ENCODE measurements at places on chromosomes 7 and 10.

DNA sequence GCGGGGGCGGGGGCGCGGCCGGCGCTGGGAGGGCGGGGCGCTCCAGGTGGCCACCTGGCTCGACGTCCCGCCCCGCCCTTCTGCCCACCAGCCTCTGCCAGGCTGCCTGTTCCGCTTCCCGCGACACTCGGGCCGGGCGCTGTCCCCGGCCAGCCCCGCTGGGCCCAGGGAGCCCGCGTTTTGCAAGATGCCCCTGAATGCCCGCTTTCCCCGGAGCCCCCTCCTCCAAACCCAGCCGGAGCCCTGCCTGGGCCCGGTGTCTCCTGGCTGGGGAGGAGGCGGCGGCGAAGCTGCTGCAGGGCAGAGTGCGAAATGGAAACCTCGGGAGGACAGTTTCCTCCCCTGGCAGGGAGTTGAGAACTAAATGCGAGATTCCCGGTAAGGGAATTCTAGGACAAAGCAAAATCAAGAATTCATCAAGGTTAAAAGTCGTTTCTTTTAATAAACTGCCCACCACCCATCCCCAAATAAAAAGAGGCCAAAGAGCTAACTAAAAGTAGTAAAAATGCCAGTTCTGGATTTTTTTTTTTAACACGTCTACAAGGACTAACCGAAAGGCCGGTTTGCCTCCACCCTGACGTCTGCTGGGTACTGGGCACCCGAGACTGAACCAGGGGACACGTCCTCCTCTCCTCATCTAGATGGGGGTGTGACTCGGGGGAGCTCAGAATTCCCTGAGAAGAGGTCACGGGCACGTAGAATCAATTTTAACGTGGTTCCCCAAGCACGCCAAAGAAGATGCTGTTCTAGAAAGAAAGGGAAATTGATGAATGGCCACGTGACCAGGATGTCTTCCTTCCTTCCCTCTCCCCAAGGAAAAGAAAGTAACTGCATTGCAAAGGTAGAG is 200.4 kb upstream of the NFE2L3 start:
- no peak for DNase-seq

DNA sequence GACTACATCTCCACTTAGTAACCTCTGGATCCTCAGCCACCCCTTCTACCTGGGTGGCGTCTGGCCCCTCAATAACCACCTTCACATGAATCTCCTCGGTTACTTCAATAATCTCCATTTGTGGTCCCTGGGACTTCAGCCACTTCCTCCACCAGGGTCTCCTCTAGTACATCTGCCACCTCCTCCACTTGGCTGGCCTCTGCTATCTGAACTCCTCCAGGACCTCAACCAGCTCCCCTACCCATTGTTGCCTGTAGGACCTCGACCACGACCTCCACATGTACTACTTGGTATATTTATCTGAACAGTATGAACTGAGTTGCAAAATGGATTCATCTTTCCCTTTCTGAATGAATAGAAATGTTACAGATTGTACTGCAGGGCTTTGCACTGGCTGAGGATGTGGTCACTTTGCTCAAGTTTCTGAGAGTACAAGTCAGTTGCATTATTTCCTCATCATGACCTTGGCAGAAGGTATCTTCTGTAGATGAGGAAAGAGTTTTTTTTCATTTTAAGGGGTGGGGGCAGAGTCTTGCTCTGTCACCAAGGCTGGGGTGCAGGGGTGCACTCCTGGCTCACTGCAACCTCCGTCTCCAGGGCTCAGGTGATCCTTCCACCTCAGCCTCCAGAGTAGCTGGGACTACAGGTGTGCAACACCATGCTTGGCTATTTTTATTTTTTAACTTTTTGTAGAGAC is 36.0 kb downstream of the MAT1A start:
- no peak for DNase-seq

DNA sequence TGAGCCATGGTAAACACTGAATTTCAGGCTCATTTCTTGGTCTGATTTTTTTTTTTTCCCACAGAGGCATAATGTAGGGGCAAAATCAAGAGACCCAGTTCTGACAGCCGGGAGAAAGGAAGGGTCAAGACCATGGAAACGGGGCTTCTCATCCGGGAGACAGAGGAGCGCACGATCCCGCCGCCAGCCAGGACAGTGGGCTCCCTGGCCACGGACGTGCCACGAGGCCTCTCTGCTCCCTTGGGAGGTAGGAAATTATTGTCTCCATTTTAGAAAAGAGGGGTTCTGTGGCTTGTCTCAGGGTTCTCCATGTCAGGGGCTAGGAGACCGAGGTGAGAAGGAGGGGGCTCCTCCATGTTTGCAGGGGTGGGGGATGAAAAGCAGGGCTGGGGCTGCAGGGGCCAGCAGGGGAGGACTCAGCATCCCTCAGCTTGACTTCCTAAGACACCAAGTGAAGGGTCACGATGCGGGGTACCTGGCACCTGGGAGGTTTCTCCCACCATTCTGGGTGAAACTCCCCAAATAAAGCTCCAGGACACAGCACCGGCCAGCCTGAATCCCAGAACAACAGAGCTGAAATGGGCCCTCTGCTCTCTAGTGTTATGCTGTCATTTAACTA is 37.6 kb downstream of the PPIF start:
- DNase-seq, result no peak

DNA sequence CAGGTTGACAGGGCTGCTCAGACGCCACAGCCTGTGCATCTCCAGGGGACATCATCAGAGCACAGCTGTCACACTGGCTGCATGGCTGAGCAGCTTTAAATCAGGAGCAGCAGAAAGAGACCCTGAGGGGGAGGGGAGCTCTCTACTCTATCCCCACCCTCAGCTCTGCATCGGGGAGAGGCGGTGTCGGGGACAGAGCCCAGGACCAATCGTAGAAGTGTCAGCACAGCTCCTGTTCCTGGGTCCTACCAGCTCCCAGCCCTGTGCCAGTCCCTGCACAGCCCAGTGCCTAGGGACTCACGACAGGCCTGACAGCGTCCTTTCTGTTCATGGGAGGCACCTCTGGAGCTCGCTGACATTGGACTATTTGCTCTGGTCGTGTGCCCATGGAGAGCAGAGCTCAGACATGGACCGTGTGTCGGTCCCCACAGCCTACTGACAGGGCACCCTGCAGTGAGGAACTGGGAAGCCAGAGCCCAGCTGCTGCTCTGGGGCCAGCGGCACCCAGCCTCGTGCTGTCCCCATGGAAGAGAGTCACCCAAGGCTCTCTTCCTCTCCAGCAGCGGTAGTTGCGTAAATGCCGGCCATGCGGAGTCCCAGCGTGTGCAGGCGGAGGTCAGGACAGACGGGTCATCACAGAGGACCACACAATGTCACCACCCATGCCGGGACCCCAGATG is 20.4 kb upstream of the ANTXRL start:
- no peak for DNase-seq

- no peak for DNase-seq
Measured at GRCh38 chr7:2498708-2499107, 20.9 kb upstream of the LFNG start.

DNA sequence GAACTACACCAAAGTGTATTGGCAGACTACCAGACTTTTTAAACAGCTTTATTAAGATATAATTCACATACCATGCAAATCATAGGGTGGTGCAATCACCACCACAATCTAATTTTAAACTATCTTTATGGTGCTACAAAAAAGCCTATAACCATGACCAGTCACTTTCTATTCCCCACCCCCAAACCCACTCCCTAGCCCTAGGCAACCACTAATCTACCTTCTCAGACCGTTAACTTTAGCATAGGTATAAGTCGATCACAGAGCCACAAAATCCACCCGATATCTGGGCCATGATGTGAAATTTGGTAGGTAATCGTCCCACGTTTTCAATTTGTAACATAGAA is 536 bp upstream of the POM121 start:
- DNase-seq, result no peak

DNA sequence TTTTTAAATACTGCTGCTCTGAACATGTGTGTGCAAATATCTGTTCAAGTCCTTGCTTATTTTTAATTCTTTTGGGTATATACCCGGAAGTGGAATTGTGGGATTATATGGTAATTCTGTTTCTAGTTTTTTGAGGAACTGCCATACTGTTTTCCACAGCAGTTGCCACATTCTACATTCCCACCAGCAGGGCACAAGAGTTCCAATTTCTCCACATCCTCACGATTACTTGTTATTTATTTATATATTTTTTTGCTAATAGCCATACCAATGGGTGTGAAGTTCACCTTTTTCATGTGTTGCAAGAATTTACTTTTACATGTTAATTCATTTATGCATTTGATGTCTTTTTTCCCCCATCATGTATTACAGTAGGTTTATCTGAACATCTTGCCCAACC is 79.6 kb upstream of the CXCL12 start:
- DNase-seq, result no peak

DNA sequence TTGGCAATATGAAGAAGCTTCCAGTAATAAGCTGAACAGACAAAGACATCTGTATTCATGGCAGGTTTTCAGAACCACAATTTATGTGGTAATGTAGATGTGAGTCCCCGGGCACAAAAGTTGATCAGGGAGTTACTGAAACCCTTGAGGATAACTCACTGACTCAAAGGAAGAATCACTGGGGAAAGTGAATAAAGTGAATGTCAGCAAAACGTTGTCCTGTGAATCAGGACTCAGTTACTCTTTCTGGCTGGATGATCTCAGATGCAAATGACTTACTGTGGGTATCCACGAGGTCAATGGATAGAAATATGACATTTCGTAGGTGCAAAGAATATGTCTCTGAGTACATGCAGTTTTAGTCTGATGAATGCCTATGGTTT is 172.8 kb upstream of the CTBP2 start:
- DNase-seq, result no peak

DNA sequence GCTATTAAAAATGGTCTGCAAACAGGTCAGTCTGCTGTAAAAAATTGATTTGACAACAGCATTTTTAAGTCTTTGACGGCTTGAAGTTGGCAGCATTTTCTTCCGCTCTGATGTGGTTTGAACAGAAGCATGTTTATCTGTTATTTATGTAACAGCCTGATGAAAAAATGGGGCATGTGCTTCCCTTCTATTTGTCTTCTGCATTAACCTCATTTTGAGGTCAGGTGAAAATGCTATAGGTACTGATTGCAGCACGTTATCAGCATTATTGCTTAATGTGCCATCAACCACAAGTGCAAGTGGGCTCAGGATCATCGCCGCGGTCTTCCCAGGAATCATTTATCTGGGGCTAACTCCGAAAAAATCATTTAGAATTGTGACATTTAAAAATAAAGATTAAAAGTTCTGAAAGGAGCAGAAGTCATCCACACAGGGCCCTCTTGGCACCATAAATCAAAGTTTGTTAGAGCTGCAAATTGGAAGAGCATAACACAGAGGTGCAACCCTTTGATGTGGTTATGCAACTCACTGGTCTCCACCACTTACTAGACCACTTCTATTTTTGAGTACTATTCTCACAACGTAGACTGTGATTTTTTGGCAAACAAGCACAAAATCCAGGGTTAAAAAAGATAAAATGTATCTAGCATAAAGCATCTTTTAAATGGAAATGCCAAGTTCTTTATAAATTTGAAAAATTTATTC is 307.7 kb downstream of the MDFIC start:
- DNase-seq, result peak; percentile 52

- DNase-seq, result no peak
Measured at GRCh38 chr7:40015790-40016296, 65.8 kb downstream of the CDK13 start.

DNA sequence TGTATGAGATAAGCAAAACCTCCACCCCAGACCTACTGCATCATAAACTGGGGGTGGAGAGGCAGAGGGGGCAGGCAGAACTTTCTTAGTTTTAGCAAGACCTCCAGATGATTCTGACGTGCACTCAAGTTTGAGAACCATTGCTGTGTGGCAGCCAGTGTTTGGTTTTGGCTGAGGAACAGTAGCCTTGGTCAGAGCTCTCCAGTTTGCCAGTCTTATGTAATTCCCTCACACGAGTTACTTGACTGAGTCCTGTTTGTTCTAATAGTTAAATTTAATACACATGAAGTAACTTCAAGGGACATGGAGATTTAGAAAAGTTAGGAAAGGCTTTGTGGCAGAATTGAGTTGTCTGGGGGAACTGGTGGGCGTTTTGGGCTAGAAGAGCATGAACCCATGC is 38.5 kb downstream of the GARS1 start:
- DNase-seq, result no peak

- DNase-seq, result no peak
Measured at GRCh38 chr7:53900856-53901528, 641.2 kb upstream of the VSTM2A start.

- no peak for DNase-seq
Measured at GRCh38 chr7:122507591-122507990, 191.3 kb downstream of the RNF133 start.

GRCh38 chr7:108181073-108181985 is 51.2 kb upstream of the LAMB4 start:
- DNase-seq, result peak; percentile 36

GRCh38 chr10:78850644-78851435 is 217.9 kb upstream of the ZMIZ1 start:
- DNase-seq, result no peak

DNA sequence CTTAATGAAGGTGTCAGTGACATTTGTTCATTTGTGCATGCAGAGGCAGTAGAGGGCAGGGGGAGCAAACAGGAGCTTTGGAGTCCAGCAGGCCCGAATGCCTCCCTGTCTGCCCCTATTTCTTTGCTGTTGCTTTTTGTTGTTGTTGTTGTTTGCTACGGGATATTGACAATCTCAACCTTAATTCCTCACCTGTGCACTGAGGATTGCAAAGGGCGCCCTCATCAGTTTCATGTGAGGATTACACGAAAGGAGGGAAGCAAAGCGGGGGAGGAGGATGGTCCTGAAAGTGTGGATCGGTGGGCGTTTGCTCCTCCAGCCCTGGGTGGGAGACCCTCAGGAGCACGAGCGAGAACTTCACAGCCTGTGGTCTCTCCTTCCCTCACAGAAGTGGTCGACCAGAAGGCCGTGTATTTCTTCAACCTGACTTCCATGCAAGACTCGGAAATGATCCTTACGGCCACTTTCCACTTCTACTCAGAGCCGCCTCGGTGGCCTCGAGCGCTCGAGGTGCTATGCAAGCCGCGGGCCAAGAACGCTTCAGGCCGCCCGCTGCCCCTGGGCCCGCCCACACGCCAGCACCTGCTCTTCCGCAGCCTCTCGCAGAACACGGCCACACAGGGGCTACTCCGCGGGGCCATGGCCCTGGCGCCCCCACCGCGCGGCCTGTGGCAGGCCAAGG is 9.6 kb downstream of the GDF10 start:
- DNase-seq, result no peak

- peak; percentile 39 for DNase-seq
Measured at GRCh38 chr10:14382022-14382421, 51.3 kb upstream of the FRMD4A start.

Data from CD4-positive, alpha-beta T cell treated with Interleukin-12 subunit alpha and Interleukin-12 subunit beta, for 1 hour (primary cell).